ENCODE measurements at places on chromosomes 1 and 21. TPM values are rescaled to one million over a fixed set of nuclear protein-coding genes. Genes with fewer than 3 reads are reported as not detected.

DNA sequence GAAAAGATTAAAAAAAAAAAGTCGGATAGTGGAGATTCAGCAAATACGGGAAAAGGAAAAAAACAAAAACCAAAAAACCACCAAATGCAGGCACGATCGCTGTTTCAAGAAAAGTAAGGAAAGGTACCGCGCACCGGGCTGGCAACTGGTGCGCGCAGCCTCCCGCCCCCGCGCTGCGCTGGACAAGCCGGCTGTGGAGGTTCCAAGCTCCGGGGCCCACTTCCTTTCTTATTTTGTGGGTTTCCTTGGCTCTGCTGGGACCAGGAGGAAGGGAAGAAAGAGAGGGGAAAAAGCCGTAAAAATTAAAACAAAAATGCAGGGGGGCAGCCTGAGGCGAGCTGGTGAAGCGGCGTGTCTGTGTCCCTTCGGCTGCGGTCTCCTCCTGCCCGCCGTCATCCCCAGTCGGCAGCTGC, 233 bp downstream of the ADAMTS5 start:
- H3K36me3 ChIP-seq, result no peaks in the 10 kb centered on the region
- H3K4me1 ChIP-seq, result peaks cover 2% of the 10 kb centered on the region
- no peak for DNase-seq

Gene A3GALT2
- total RNA-seq, result not detected

Gene SUSD4
- 0.66 TPM for total RNA-seq

Gene IL23R
- not detected for total RNA-seq

Gene CNKSR1
- total RNA-seq, result 2.4 TPM

- no peak overlapping the region for H3K4me3 ChIP-seq
- H3K27ac ChIP-seq, result no peak overlapping the region
- DNase-seq, result no peak
- no peaks in the 10 kb centered on the region for H3K27me3 ChIP-seq
Measured at GRCh38 chr1:50700214-50700613, 259.9 kb downstream of the FAF1 start.

Gene IQGAP3
- total RNA-seq, result not detected

- no peak for DNase-seq
- H3K36me3 ChIP-seq, result peaks cover 29% of the 10 kb centered on the region
- H3K27me3 ChIP-seq, result no peaks in the 10 kb centered on the region
- H3K4me1 ChIP-seq, result no peaks in the 10 kb centered on the region
Measured at GRCh38 chr21:25953196-25953595, 217.4 kb downstream of the APP start.

Gene AGT
- total RNA-seq, result not detected

Gene CAMK1G
- total RNA-seq, result not detected

DNA sequence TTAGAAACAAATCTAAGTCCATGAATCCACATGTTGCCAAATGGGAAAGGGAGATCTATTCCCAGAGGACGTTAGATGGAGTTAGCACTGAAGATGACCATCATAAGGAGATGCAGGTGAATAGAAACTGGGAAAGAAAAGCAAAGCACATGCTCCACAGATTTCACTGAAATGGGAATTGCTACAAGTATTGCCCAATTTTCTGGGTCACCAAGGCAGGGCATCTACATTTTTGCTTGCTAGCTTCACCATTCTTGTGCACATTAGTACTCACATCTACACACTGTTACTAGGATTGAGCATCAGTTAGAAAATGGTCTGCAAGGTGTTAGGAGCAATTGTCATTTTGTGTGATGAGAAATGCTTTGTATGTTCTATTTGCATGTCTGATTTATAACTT, 99.1 kb downstream of the JAK1 start:
- peaks cover 31% of the 10 kb centered on the region for H3K36me3 ChIP-seq
- no peak overlapping the region for H3K27ac ChIP-seq
- no peaks in the 10 kb centered on the region for H3K27me3 ChIP-seq
- H3K4me1 ChIP-seq, result peaks cover 36% of the 10 kb centered on the region
- no peak overlapping the region for H3K4me3 ChIP-seq
- no peak for DNase-seq

DNA sequence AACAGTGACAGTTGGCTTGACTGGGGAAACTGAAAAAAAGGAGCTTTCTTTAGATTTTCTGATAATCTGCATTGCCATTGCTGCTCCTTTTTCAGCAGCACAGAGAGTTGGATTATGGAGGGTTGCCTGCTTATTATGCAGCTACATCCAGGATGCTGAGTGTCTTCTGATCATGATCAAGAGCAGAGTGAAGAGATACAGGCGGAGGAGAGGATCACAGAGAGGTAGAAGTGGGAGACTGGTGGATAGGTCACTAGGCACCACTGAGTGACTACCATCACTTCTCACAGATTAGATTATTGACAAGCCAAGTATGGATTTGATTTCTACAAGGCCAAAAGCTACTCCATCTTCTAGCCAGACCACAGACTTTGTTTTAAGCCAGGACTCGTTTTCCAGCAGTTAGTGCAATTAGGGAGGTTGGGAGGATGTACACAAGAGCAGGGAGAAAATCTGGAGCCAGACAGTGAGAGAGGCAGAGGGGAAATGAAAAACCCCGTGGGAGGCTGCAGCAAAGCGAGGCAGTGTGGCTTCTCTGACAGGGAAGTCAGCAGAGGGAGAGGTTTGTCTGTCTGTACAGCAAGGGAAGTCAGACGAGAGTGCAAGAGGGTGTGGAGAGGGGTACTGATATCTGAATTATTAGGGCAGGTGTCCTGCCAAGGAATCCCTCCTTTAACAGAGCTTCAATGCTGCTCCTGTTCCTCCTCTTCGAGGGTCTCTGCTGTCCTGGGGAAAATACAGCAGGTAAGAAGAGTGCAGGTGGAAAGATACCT, at the start of gene CD1E:
Gene CD1E, plus strand, starts transcription at position 592 of the 773 bp plus-strand sequence. Its CDS starts 95 bp downstream, at position 687.
- peaks cover 20% of the 10 kb centered on the region for H3K27me3 ChIP-seq
- H3K36me3 ChIP-seq, result no peaks in the 10 kb centered on the region
- H3K4me1 ChIP-seq, result peaks cover 12% of the 10 kb centered on the region
- no peak within 1 kb of the TSS for H3K4me3 ChIP-seq
- H3K27ac ChIP-seq, result no peak within 1 kb of the TSS
- DNase-seq, result no peak

DNA sequence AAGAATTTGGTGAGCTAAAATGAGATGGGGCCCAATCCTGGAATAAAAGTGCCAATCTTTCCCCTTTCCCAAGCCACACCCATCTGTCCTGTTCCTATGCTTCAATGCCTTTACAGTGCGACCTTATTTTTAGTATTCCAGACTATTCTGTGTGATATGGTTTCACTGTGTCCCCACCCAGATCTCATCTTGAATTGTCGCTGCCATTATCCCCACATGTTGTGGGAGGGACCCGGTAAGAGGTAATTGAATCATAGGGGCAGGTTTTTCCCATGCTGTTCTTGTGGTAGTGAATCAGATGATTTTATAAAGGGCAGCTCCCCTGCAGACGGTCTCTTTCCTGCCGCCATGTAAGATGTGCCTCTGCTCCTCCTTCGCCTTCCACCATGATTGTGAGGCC, 129.3 kb upstream of the KIF26B start:
- no peaks in the 10 kb centered on the region for H3K27me3 ChIP-seq
- no peak overlapping the region for H3K27ac ChIP-seq
- peaks cover 5% of the 10 kb centered on the region for H3K36me3 ChIP-seq
- no peak for DNase-seq
- no peak overlapping the region for H3K4me3 ChIP-seq

DNA sequence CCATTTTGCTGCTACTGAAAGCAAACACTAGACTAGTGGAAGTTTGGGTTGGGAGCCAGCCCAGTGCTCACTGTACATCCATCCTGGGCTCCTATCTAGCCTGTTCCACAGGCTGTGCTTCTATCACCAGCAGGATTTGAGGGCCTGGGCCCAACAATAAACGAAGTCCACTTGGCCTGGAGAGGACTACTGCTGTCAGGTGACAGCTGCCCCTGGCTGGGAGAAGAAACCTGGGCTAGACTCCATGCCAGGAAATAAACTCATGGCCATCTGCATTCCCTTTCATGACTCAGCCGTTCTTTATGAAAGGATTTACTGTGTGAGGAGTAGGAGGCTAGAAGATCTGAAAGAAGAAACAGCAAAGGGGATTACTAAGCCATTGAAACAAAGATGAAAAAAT, 35.5 kb downstream of the COLGALT2 start:
- no peaks in the 10 kb centered on the region for H3K36me3 ChIP-seq
- no peak overlapping the region for H3K27ac ChIP-seq
- H3K27me3 ChIP-seq, result no peaks in the 10 kb centered on the region
- no peak overlapping the region for H3K4me3 ChIP-seq
- no peak for DNase-seq
- H3K4me1 ChIP-seq, result no peaks in the 10 kb centered on the region

Gene SAMD13
- 1.2 TPM for total RNA-seq

GRCh38 chr1:174134003-174134659, 25.2 kb upstream of the RABGAP1L start:
- no peak overlapping the region for H3K27ac ChIP-seq
- peaks cover 4% of the 10 kb centered on the region for H3K4me1 ChIP-seq
- no peaks in the 10 kb centered on the region for H3K27me3 ChIP-seq
- H3K36me3 ChIP-seq, result peaks cover 4% of the 10 kb centered on the region
- H3K4me3 ChIP-seq, result no peak overlapping the region
- no peak for DNase-seq

DNA sequence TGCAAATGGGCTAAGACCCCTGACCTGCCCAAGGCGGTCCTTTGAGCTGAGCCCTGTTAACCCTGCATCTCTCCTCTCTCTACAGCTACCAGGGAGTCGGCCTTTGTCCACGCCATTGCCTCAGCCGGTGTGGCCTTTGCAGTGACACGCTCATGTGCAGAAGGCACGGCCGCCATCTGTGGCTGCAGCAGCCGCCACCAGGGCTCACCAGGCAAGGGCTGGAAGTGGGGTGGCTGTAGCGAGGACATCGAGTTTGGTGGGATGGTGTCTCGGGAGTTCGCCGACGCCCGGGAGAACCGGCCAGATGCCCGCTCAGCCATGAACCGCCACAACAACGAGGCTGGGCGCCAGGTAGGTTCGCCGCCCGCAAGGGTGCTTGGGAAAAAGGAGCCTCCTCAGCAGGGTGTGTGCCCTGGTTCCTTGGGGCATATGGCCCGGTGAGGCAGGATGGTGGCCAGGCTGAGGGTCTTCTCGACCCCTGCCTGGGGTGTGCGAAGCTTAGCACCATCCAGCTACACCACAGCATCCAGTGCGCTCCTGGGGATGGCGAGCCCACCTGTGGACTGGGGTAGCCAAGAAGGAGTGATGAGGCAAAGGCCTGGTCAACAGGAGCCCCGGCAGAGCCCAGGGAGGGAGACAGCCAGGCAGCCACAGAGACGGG, 31.8 kb upstream of the ARF1 start:
- no peak overlapping the region for H3K4me3 ChIP-seq
- H3K27ac ChIP-seq, result no peak overlapping the region
- no peak for DNase-seq
- H3K4me1 ChIP-seq, result no peaks in the 10 kb centered on the region

DNA sequence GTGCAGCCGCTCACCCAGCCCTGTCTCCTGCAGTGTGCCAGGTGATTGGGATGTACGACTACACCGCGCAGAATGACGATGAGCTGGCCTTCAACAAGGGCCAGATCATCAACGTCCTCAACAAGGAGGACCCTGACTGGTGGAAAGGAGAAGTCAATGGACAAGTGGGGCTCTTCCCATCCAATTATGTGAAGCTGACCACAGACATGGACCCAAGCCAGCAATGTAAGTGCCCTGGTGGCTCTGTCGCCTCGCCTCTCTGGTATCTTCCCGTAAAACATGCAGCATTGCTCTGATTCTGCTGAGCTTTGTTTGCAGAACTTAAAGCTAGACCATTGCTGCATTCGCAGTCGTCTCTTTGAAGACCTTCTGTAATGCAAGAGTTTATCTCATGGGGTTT, 79.2 kb downstream of the ATP5PO start:
- no peaks in the 10 kb centered on the region for H3K4me1 ChIP-seq
- DNase-seq, result no peak
- H3K27ac ChIP-seq, result no peak overlapping the region
- no peaks in the 10 kb centered on the region for H3K27me3 ChIP-seq

Gene BRDT
- total RNA-seq, result not detected

- H3K36me3 ChIP-seq, result no peaks in the 10 kb centered on the region
- peak; percentile 30 for DNase-seq
- H3K27ac ChIP-seq, result peak overlapping the region; percentile 98
Measured at GRCh38 chr1:174021591-174022079, 522 bp downstream of the RC3H1 start.

Gene LENEP
- total RNA-seq, result 0.77 TPM

Gene DDR2
- total RNA-seq, result 0.21 TPM

Gene ANKRD35
- total RNA-seq, result not detected

- H3K4me1 ChIP-seq, result peaks cover 29% of the 10 kb centered on the region
- no peak for DNase-seq
- no peak overlapping the region for H3K4me3 ChIP-seq
- no peaks in the 10 kb centered on the region for H3K27me3 ChIP-seq
- H3K27ac ChIP-seq, result no peak overlapping the region
- H3K36me3 ChIP-seq, result peaks cover 62% of the 10 kb centered on the region
Measured at GRCh38 chr1:236844499-236845271, 49.6 kb downstream of the MTR start.

Gene PDZK1
- total RNA-seq, result not detected

- no peak for DNase-seq
- no peak overlapping the region for H3K4me3 ChIP-seq
- no peaks in the 10 kb centered on the region for H3K27me3 ChIP-seq
- H3K27ac ChIP-seq, result no peak overlapping the region
Measured at GRCh38 chr1:119773711-119774241, 5.1 kb upstream of the HMGCS2 start.

Gene SPRR1B
- not detected for total RNA-seq

Gene EBNA1BP2
- 27.3 TPM for total RNA-seq

Gene E2F2
- 0.10 TPM for total RNA-seq

- peak overlapping the region; percentile 83 for H3K27ac ChIP-seq
- H3K4me3 ChIP-seq, result no peak overlapping the region
- H3K27me3 ChIP-seq, result no peaks in the 10 kb centered on the region
- DNase-seq, result peak; percentile 89
- H3K4me1 ChIP-seq, result peaks cover 20% of the 10 kb centered on the region
Measured at GRCh38 chr1:27940297-27940696, 5.5 kb downstream of the SMPDL3B start.

DNA sequence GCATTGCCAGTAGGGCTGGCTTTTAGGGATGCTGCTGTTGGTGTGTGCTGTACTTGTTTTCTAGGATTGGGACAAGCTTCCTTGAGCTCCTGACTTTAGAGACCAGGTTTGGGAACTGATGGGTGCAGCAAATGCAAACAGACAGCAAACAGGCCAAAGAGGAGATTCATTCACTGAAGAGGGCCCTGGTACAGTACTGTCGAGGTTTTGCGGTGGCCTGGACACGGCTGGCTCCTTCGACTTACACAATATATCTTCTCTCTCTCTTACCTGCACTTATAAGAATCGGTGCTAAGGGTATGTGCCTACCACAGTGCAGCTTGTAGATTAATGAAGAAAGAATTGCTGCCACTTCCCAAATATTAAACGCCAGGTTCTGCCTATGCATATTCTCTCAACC, 44.6 kb downstream of the ATP1A1 start:
- DNase-seq, result no peak
- H3K36me3 ChIP-seq, result peaks cover 17% of the 10 kb centered on the region
- H3K27me3 ChIP-seq, result peaks cover 4% of the 10 kb centered on the region
- peak overlapping the region; percentile 99 for H3K27ac ChIP-seq

GRCh38 chr21:26813426-26813998, 31.7 kb downstream of the ADAMTS1 start:
- no peaks in the 10 kb centered on the region for H3K36me3 ChIP-seq
- DNase-seq, result no peak
- peaks cover 3% of the 10 kb centered on the region for H3K27me3 ChIP-seq
- no peak overlapping the region for H3K27ac ChIP-seq
- peaks cover 2% of the 10 kb centered on the region for H3K4me1 ChIP-seq
- no peak overlapping the region for H3K4me3 ChIP-seq
